Cardiac atrium fibroblast (primary cell): ENCODE measurements at places on chromosomes 7 and 10. TPM values are rescaled to one million over a fixed set of nuclear protein-coding genes. Genes with fewer than 3 reads are reported as not detected.

TEX47 gene
- total RNA-seq = not detected in 2 replicates

PHYHIPL gene
- total RNA-seq = not detected in 2 replicates

KIAA1549 gene
- 0.54 and 1.3 TPM in 2 replicates for total RNA-seq

SH2D4B gene
- not detected in 2 replicates for total RNA-seq

TUBAL3 gene
- total RNA-seq = not detected in 2 replicates

PVRIG gene
- total RNA-seq = not detected in 2 replicates

WNT2 gene
- not detected in 2 replicates for total RNA-seq

SLC13A1 gene
- not detected in 2 replicates for total RNA-seq

MYH16 gene
- not detected in 2 replicates for total RNA-seq

SHTN1 gene
- 2.9 TPM in 2 replicates for total RNA-seq

PEX1 gene
- total RNA-seq = 7.0 and 7.8 TPM in 2 replicates

ANKRD61 gene
- total RNA-seq = not detected in 2 replicates

MYO3A gene
- total RNA-seq = not detected in 2 replicates

FAM25C gene
- total RNA-seq = not detected in 2 replicates

ZNF736 gene
- total RNA-seq = 1.3 and 4.2 TPM in 2 replicates

H2BK1 gene
- not detected in 2 replicates for total RNA-seq

PPP1R17 gene
- not detected in 2 replicates for total RNA-seq

ACSM6 gene
- total RNA-seq = not detected in 2 replicates

AOAH gene
- total RNA-seq = not detected in 2 replicates

BMPER gene
- 23.5 and 29.8 TPM in 2 replicates for total RNA-seq

COL17A1 gene
- total RNA-seq = 0.16 and 0.36 TPM in 2 replicates

SCART1 gene
- total RNA-seq = 0.54 TPM in 1 of 2 replicates, not detected in the other

KLF14 gene
- not detected in 2 replicates for total RNA-seq

CALML3 gene
- total RNA-seq = not detected in 2 replicates

ADARB2 gene
- total RNA-seq = not detected in 2 replicates

POM121L12 gene
- not detected in 2 replicates for total RNA-seq

SDK1 gene
- 0.72 and 1.9 TPM in 2 replicates for total RNA-seq

SMKR1 gene
- total RNA-seq = not detected in 2 replicates

CALN1 gene
- total RNA-seq = not detected in 2 replicates

MRM2 gene
- total RNA-seq = 20.3 and 28.5 TPM in 2 replicates

CDHR1 gene
- total RNA-seq = not detected in 2 replicates

EGFR gene
- 35.4 and 49.9 TPM in 2 replicates for total RNA-seq

STEAP1 gene
- 29.4 and 72.7 TPM in 2 replicates for total RNA-seq

GSAP gene
- total RNA-seq = 0.18 and 4.1 TPM in 2 replicates

DENND2A gene
- 2.9 and 13.7 TPM in 2 replicates for total RNA-seq

AUTS2 gene
- 0.90 and 3.2 TPM in 2 replicates for total RNA-seq

TMEM229A gene
- total RNA-seq = 2.1 and 3.2 TPM in 2 replicates

SFTPA2 gene
- total RNA-seq = not detected in 2 replicates

ASZ1 gene
- not detected in 2 replicates for total RNA-seq

TSPAN33 gene
- 0.65 TPM in 1 of 2 replicates, not detected in the other for total RNA-seq

ZMIZ1 gene
- 19.1 and 24.3 TPM in 2 replicates for total RNA-seq

OPN4 gene
- total RNA-seq = not detected in 2 replicates

PNLIPRP1 gene
- total RNA-seq = not detected in 2 replicates

MBL2 gene
- total RNA-seq = not detected in 2 replicates

UPK3BL2 gene
- 0.65 TPM in 1 of 2 replicates, not detected in the other for total RNA-seq

PRSS37 gene
- total RNA-seq = not detected in 2 replicates

ANKRD7 gene
- 3.2 TPM in 1 of 2 replicates, not detected in the other for total RNA-seq

ACTR3C gene
- not detected in 2 replicates for total RNA-seq

NKX2-3 gene
- not detected in 2 replicates for total RNA-seq

RADIL gene
- 0.97 and 8.8 TPM in 2 replicates for total RNA-seq

DYNC1I1 gene
- 0.81 TPM in 1 of 2 replicates, not detected in the other for total RNA-seq

GHRHR gene
- total RNA-seq = not detected in 2 replicates

MYPN gene
- 0.32 TPM in 1 of 2 replicates, not detected in the other for total RNA-seq

CBLL1 gene
- 7.4 and 7.9 TPM in 2 replicates for total RNA-seq

FOXI2 gene
- not detected in 2 replicates for total RNA-seq

PPP1R3C gene
- total RNA-seq = 46.4 and 48.4 TPM in 2 replicates

PDSS1 gene
- total RNA-seq = 2.7 and 5.0 TPM in 2 replicates

GIMAP4 gene
- 1.8 and 3.7 TPM in 2 replicates for total RNA-seq
